ENCODE measurements at places on chromosomes 2 and 18. TPM values are rescaled to one million over a fixed set of nuclear protein-coding genes. Genes with fewer than 3 reads are reported as not detected.
A peak's percentile ranks its signal among the peaks of the same experiment; 100 is the strongest.

The B3GNT7 gene
- 8.7 TPM for total RNA-seq

The FEV gene
- not detected for total RNA-seq

The DSEL gene
- 5.7 TPM for total RNA-seq

The UBE2E3 gene
- total RNA-seq: 90.4 TPM

- no peak overlapping the region for H3K4me3 ChIP-seq
- no peaks in the 10 kb centered on the region for H3K27me3 ChIP-seq
- no peaks in the 10 kb centered on the region for H3K4me1 ChIP-seq
- DNase-seq: no peak
- H3K36me3 ChIP-seq: no peaks in the 10 kb centered on the region
- H3K27ac ChIP-seq: no peak overlapping the region
These were observed 236.8 kb upstream of the RBMS1 start for GRCh38 chr2:160730296-160730995.

DNA sequence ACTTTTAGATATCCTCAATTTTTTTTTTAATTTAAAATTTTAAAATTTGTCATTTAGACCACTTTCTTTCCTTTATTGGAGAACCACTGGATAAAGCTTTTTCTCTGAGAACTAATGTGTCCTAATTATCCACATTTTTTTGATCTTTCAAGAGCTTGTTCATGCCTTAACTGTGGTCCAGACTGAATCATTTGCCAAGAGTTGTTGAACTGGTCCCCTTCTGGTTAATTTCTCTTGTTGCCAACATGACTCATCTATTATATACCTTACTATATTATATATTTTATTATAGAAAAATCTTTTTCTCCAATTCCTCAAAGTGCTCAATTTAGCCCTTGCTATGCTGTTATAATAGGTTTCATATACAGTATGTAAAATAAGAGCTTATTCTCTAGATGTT lies 53.1 kb upstream of the TMEM87B start:
- DNase-seq: no peak
- no peaks in the 10 kb centered on the region for H3K4me1 ChIP-seq
- peaks cover 7% of the 10 kb centered on the region for H3K36me3 ChIP-seq
- H3K4me3 ChIP-seq: no peak overlapping the region

DNA sequence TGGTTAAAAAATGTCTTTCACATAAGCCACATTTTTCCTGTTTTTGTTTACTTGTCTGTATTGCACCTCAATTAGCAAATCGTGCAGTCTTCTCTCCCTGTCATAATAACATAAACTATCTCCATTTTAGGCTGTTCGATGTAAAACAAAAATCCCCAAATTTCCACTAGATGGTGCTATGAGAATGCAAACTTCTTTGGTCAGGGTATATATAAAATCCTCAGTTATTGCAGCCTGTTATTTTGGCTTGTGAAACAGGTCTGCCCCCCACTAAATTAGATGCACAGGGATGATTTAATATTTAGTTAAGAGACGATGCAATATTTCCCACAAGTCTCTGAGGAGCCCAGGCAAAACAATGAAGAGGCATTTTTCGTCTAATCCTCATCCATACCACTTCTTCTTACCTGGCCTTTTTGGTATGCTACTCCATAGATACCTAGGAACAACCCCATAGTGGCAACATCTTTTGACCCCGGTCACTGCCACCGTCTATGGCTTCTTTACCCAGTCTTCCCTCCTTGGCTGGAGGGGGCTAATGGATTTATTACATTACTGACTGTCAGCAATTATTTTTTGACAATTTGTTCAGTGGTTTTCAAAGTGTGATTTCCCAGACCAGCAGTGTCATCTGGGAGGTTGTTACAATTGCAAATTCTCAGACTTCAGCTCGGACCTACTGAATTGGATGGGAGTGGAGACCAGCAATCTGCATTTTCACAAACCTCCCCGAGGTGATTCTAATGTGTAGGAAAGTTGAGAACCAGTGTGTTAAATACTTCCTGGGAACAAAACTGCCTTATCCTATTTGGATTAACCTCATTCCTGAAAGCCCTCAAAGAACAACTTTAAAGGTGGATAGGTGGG lies 117.4 kb upstream of the CWC22 start:
- no peaks in the 10 kb centered on the region for H3K4me1 ChIP-seq
- H3K27ac ChIP-seq: no peak overlapping the region
- no peak overlapping the region for H3K4me3 ChIP-seq
- no peaks in the 10 kb centered on the region for H3K36me3 ChIP-seq
- no peak for DNase-seq

GRCh38 chr2:182014284-182014683 lies 28.6 kb downstream of the PPP1R1C start:
- no peak for DNase-seq
- H3K4me1 ChIP-seq: no peaks in the 10 kb centered on the region
- no peaks in the 10 kb centered on the region for H3K27me3 ChIP-seq
- H3K27ac ChIP-seq: no peak overlapping the region
- H3K36me3 ChIP-seq: no peaks in the 10 kb centered on the region
- no peak overlapping the region for H3K4me3 ChIP-seq

DNA sequence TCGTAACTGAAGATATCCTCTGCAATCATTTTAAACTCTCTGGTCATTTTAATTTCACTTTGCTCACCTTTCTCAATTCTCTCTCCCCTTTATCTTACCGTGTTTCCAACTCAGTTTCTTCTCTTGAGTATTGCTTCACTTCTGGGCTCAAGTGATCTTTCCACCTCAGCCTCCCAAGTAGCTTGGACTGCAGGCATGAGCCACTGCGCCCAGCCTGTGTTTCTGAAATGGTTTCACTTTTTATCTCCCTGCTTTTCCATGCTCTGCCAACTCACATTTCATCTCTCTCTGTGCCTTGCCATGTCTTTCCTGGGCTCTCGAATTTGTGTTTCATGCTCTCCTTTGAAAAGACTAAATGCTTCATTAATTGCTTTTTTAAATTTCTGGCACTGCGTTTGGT lies 30.5 kb upstream of the TMEM131 start:
- H3K27me3 ChIP-seq: no peaks in the 10 kb centered on the region
- H3K27ac ChIP-seq: no peak overlapping the region
- H3K4me1 ChIP-seq: no peaks in the 10 kb centered on the region
- DNase-seq: peak; percentile 39
- H3K36me3 ChIP-seq: no peaks in the 10 kb centered on the region
- H3K4me3 ChIP-seq: no peak overlapping the region

DNA sequence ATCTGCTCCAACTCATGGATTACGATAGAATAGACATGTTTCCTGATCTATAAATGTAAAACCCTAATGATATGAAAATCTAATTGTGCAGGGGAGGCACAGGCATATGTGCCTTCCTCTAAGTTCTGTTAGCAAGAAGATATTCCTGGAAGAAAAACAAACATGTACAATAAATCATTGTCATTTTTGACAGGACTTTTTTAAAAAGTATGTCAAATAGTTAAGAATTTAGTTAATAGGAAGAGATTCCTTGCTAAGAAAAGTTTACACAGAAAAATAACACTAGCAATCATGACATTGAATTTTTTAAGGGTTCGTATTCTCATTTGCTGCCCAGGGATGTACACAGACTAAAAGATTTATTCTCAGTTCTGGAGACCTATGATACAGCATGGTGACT lies 15.3 kb upstream of the CREB1 start:
- H3K4me3 ChIP-seq: no peak overlapping the region
- H3K27me3 ChIP-seq: no peaks in the 10 kb centered on the region
- H3K36me3 ChIP-seq: no peaks in the 10 kb centered on the region
- H3K4me1 ChIP-seq: no peaks in the 10 kb centered on the region
- no peak for DNase-seq
- H3K27ac ChIP-seq: no peak overlapping the region

DNA sequence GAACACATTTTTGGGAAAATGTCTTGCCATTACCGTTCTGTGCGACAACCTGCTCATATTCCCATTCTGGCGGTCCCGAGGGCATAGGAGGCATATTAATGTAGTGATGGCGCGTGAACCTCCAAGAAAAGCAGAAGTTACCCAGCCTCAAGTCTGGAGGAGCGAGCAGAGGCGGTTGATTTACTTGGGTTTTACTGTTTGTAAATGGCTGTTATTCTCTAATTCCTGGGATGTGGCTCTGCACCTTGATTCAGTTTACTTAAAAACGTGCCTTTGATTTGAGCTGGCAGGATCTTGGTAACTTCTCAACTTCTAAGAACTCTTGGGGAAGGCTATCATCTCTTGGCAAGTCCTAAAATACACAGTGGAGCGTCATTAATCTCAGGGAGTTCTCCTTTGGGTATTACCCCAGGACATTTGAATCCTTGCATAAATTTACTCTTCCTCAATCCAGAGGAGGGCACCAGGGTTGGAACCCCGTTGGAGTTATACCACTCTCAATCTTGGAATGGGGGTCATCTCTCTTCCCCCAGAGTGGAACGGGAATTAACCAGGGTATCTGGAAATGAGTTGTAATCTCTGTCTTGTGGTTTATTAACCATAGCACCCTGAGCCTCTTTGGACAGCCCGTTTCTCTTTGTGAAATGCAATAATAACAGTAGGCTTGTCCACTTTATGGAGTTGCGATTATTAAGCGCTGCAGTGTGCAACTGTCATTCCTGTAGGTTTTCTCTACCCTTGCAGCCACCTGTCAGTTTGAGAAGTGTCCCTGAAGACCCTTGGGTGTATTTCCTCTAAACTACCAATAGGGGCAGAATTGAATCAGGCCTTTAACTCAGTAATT lies 2.1 kb downstream of the HK2 start:
- peak overlapping the region; percentile 7 for H3K27ac ChIP-seq
- peaks cover 18% of the 10 kb centered on the region for H3K4me1 ChIP-seq
- H3K36me3 ChIP-seq: no peaks in the 10 kb centered on the region
- no peaks in the 10 kb centered on the region for H3K27me3 ChIP-seq
- peak overlapping the region; percentile 53 for H3K4me3 ChIP-seq

GRCh38 chr2:8445580-8445979 lies 236.3 kb upstream of the ID2 start:
- no peaks in the 10 kb centered on the region for H3K4me1 ChIP-seq
- no peaks in the 10 kb centered on the region for H3K27me3 ChIP-seq
- H3K36me3 ChIP-seq: no peaks in the 10 kb centered on the region
- H3K27ac ChIP-seq: no peak overlapping the region

DNA sequence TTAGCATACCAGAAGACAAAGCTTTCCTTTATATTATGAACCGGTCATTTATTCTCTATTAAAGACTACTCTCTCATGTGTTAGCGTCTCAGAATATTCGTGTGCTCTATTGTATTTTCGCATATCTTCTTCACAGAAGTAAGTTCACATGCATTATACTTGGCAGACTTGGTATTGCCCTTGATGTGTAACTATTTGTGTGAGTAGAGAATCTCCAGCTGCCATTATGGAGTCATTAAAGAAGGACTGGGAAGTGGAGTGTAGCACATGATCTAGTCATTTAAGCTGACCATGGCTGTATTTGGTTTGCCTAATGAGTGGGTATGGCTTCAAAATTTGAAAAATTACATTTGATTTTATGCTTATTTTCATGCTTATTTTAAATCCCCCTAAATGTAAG lies 92.9 kb downstream of the TTC27 start:
- H3K36me3 ChIP-seq: no peaks in the 10 kb centered on the region
- no peak overlapping the region for H3K27ac ChIP-seq
- DNase-seq: no peak

DNA sequence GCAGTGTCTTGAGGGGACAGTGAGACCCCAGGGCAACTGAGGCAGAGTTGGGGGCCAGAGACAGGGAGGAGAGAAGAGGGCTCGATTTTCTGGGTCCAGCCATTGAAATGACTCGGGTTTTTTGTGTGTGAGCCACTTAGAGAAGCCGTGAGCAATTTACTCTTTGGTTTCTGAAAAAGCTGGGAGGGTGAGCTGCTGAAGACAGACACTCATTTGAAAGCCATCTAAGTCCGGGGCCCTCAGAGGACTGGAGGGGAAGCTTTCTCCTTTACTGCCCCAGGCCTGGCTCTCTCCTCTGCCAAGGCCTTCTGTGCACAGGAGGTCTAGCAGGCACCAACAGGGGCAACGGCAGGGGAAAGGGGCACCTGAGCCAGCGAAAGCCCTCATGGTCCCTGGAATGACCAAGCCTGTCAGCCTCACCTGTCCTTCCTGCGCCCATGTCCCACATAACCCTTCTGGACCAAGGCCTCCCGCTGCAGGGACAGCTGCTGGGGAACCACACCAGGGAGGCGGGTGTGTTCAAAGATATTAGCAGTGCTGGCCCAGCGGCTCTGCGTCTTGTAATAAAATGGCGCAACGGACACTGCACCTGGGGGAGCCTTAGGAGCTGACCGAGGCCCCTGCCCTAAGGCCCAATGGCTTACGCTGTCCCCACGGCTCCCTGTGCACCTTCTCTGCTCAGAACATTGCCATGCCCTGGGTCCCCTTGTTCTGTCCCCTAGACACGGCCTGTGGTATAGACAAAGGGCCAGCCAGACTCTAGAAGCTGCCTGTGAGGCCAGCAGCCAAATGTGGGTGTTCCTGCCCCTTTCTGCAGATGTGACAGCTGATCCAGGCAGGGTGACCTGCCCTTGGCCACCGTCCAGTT lies 45.8 kb downstream of the HS6ST1 start:
- H3K4me3 ChIP-seq: no peak overlapping the region
- H3K27me3 ChIP-seq: no peaks in the 10 kb centered on the region
- H3K36me3 ChIP-seq: peaks cover 3% of the 10 kb centered on the region
- no peak overlapping the region for H3K27ac ChIP-seq
- H3K4me1 ChIP-seq: peaks cover 5% of the 10 kb centered on the region

DNA sequence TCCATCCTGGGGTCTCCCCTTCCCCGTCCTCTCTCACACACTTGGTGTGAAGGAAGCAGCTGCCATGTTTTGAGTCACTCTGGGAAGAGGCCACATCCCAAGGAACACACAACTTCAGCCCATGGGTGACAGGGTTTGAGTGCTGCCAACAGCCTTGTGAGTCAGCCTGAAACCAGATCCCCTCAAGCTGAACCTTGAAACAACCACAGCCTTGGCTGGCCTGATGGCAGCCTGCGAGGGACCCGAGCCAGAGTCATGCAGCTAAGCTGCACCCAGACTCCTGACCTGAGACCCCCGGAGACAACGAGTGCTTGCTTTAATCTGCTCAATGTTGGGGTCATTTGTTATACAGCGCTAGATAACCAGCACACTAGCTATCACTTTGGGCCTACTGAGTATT lies 19.3 kb upstream of the MC2R start:
- no peaks in the 10 kb centered on the region for H3K27me3 ChIP-seq
- H3K4me3 ChIP-seq: no peak overlapping the region
- H3K4me1 ChIP-seq: no peaks in the 10 kb centered on the region
- DNase-seq: no peak

DNA sequence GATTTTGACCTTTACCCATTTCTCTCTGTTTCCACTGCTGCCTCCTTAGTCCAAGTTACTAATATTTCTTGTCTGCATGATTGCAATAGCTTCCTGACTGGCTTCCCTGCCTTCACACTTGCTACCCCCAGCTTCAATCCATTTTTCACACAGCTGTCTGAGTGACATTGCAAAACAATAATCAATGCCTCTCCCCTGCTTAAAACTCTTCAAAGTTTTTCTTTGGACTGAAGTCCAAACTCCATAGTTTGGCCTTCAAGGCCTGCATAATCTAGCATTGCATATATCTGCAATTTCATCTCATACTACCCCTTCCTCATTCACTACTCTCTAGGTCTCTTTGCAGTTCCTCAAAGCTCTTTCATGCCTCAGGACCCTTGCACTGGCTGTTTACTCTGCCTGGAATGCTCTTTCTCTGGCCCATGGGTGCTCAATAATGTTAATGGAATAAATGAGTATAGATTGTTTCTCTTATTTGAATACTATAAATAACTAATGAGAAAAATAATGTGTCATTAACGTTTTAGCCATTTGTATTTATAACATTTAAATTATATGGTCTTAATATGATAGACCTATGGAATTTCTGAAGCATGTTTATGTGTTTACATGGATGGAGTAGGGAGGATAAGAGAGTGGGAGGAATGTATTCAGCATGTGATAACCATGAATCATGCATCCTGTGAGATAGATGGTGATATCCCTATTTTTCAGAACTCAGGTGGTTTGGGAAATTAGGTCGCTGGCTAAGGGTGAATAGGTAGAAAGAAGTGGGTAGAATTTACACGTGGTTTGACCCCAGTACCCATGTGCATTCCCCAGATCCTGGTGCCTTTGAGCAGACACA lies 5.7 kb upstream of the TMEM178A start:
- no peak for DNase-seq
- no peak overlapping the region for H3K27ac ChIP-seq
- no peak overlapping the region for H3K4me3 ChIP-seq
- H3K4me1 ChIP-seq: peaks cover under 1% of the 10 kb centered on the region

Data from thyroid gland (tissue), 4 donors.